ENCODE measurements at places on chromosomes 1 and 21.

- peak; percentile 82 for DNase-seq
Measured at GRCh38 chr1:230186003-230186863, 119.2 kb downstream of the GALNT2 start.

- DNase-seq = no peak
Measured at GRCh38 chr1:23396380-23396779, 26.7 kb upstream of the ZNF436 start.

GRCh38 chr1:161390559-161390858, 22.8 kb upstream of the CFAP126 start:
- DNase-seq = no peak

- peak; percentile 86 for DNase-seq
Measured at GRCh38 chr1:41382480-41383090, 21.4 kb downstream of the FOXO6 start.

DNA sequence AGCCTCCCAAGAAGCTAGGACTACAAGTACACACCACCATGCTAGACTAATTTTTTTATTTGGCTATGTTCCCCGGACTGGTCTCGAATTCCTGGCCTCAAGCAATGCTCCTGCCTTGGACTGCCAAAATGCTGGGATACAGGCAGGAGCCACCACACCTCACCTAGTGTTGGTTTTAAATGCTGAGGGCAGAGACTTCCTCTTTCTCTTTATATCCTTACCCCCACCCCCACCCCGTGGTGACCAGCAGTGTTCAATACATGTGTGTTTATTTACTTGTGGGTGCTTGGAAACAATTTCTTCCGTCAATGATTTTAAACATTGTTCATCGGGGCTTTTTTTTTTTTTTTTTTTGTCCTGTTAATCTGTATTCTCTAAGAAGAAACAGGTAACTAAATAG, 158.9 kb downstream of the ZBTB18 start:
- DNase-seq = no peak

DNA sequence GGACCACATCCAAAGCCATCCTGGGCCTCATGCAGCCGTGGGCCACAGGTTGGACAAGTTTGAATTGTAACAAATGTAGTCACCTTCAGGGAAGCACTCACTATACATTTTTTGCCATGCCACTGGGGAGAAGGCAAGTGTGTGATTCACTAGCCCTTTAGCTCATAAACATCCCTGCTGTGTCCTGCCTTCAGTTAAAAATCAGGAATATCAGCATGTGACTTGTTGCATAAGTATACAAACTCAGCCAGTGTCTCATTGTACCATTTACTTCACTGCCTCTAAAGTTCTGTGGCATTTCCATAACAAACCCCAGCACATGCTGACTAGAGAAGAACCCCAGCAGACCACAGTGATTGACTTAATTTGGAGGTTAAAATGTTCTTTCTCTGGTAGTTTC, 142.0 kb upstream of the C1orf105 start:
- no peak for DNase-seq

GRCh38 chr1:204225841-204226735, 12.3 kb upstream of the GOLT1A start:
- no peak for DNase-seq

- no peak for DNase-seq
Measured at GRCh38 chr1:171738911-171739310, 3.0 kb downstream of the VAMP4 start.

DNA sequence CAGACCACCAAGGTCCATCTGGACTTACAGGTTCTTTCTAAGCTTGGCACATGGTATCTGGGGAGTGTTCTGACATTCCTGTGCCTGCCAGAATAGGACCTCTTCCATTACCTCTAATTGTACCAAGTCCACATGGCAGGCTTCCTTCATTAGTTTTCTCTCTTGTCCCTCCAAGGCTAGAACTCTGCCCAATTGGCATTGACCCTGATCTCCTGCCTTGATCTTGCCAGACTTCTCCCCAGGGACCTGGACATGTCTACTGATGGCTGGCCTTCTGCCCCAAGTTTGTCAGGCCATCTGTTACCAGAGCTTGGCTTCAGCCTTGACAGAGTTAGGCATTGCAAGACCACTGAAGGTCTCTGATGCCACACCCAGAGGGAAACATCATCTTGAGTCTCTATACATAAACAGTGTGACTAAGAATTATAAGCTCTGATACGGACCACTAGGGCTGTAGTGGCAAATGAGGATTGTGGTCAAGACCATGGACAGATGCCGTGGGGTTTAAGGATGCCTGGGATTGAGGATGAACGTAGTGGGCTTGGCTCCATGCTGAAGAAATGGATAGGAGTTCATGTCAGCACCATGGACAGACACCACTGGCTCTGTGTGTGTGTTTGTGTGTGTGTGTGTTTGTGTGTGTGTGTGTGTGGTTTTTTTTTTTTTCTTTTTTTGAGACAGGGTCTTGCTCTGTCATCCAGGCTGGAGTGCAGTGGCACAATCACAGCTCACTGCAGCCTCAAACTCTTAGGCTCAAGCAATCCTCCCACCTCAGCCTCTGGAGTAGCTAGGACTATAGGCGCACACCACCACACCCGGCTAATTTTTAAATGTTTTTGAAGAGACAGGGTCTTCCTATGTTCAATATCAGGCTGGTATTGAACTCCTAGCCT, 19.5 kb upstream of the PSMB2 start:
- DNase-seq = peak; percentile 3

GRCh38 chr1:93619507-93620171, 62.0 kb downstream of the BCAR3 start:
- DNase-seq = no peak

DNA sequence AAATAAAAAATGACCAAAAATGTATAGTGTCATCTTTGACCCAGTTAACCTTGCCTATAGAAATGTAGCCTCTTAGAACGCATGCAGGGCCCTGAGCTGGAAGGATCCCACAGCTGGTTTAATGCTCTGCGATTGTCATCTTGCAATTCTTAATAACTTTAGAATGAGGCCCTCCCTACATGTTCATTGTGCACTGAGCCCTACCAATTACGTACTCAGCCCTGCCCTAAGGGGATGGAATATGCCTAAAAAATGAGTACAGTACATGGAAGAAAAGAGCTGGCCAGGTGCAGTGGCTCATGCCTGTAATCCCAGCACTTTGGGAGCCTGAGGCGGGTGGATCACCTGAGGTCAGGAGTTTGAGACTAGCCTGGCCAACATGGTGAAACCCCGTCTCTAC, 57.8 kb upstream of the BCAR3 start:
- no peak for DNase-seq

DNA sequence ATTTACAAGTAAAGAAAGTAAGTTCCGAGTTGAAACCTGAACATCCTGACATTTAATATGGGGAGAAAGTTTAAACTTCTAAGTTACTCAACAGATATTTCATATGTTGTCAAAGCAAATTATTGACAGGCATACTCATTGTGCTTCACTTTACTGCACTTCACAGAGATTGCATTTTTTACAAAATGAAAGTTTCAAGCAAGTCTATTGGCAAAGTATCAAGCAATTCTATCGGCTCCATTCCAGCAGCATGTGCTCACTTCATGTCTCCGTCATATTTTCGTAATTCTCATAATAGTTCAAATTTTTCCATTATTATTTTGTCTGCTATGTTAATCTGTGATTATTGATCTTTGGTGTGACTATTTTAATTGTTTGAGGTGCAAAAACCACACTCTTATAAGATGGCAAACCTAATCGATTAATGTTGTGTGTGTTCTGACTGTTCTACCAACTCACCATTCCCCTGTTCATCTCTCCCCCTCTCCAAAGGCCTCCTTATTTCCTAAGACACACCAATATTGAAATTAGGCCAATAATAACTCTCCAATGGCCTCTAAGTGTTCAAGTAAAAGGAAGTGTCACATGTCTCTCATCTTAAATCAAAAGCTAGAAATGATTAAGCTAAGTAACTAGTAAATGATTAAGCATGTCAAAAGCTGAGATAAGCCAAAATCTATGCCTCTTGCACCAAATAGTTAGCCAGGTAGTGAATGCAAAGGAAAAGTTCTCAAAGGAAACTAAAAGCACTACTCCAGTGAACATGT, 68.2 kb upstream of the BCL9 start:
- DNase-seq = no peak

DNA sequence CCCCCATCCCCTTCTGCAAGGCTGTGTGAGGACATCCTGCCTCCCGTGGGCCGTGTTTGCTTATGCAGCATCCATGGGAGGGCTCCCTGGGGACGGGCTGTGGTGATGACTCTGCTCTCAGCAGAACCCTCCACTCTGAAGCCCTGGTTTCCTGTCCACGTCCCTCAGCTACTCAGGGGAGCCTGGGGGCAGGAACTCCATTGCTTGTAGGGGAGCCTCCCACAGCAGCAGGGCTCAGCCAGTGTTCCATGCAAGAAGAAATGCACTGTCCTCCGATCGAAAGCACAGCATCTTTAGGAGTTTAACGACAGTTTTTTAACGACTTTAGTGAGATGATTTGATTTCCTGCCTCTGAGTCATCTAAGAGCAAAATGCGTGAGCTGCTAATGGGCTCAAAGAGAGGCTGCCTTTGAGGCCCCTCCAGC, 8.3 kb upstream of the KCNAB2 start:
- DNase-seq = no peak

DNA sequence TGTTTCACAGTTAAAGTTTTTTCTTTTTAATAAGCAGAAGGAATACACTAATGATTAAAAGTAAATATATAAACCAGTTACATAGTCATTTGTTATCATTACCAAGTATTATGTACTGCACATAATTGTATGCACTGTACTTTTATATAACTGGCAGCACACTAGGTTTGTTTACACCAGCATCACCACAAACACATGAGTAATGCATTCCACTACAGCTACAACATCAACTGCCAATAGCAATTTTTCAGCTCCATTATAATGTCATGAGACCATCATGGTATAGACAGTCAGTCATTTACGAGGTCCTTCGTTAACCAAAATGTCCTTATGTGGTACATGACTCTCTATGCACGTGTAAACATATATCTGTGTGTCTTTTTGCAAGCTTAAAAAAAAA, 35.2 kb downstream of the SCYL3 start:
- no peak for DNase-seq

- DNase-seq = no peak
Measured at GRCh38 chr1:208885060-208885459, 640.9 kb upstream of the PLXNA2 start.

DNA sequence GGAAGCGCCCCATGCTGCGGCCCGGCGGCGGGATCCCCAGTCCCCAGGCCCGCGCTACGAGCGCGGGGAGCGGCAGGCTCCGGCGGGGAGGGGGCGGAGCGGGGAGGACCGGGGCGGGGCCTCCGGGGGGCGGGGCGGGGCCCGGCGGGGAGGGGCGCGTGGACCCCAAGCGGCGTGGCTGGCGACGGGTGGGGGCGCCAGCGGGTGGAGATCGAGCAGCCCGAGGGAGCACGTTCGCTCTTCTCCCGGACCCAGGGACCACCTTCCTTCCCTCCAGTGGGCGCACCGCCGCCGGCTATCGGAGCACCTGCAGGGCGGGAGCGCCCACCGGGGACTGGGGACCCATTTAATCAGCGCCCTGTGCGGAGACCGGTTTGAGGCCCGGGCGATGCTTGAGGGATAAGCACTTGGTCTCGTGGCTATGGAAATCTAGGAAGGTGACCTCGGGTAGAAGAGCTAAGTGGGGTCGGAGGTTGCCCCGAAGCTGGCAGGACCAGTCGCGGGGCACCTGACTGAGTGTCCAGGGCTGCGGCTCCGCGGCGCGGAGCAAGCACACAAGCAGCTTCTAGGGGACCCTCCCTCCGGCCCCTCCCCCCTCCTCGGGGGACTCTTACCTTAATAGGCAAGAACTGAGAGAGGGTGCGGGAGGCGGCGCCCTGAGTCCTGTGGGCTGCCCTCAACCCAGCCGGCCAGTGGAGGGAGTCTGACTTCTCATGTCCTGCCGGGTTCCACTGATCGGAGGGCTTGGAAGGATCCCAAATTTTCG, at the start of gene TSPAN2:
TSPAN2 (minus strand) TSS at position 84 of the 766 bp plus-strand sequence; CDS start at position 13, 71 bp downstream.
- peak; percentile 85 for DNase-seq

- DNase-seq = no peak
Measured at GRCh38 chr21:46142582-46143473, 12.6 kb downstream of the FTCD start.

DNA sequence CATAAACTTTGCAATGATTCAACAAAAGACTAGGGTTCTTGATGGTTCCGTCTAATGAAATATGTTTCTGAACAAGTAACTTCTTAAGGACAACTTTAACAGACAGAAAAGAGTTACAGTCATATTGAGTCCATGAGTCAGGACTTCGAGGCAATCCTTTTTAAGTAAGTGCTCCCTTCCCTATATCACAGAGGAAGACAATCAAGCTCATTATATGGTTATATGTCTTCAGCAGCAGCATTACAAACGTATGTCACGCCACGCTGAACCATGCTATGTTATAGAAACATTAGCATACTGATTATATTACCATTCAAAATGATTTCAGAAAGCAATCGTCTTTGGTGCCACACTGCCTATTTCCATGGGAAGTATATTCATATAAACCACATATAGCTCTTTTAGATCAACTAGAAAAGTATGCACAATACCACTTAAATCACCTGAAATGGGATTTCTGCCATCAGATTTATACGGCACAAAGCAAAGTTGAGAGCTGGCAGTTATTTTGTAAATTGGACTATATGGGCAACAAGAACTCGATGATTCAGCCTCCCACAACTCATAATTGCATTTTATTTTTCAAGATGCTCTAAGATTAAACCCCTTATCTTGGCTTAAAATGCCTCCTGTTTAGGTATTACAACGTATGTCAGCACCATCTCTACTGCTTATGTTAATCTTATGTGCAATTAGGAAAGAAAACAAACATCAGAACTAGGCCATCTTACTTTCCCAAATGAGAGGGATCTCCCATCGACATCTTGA, 111.3 kb upstream of the SAMSN1 start:
- DNase-seq = no peak

GRCh38 chr1:95723346-95723745, 489.3 kb downstream of the RWDD3 start:
- DNase-seq = no peak

GRCh38 chr1:15008783-15009729, 144.5 kb upstream of the TMEM51 start:
- no peak for DNase-seq

GRCh38 chr1:9164532-9164900, 35.6 kb upstream of the GPR157 start:
- no peak for DNase-seq

- no peak for DNase-seq
Measured at GRCh38 chr1:29960156-29960755, 723.9 kb downstream of the PTPRU start.

DNA sequence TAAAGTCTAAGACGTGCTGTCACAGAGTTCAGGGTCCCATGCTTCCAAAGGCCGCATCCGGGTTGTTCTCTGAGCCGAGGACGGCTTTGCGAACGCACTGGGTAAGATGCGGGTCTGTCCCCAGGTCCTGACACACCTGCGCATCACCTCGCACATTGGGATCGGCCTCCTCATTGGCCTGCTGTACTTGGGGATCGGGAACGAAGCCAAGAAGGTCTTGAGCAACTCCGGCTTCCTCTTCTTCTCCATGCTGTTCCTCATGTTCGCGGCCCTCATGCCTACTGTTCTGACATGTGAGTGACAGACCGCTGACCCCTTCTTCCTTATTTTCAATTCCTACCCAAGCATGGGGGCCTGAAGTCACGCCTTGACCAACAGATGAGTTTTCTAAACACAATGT, 25.3 kb downstream of the TFF3 start:
- DNase-seq = no peak

All from thyroid gland (tissue), 4 donors.